ENCODE measurements at places on chromosomes 2 and 18. TPM values are rescaled to one million over a fixed set of nuclear protein-coding genes. Genes with fewer than 3 reads are reported as not detected.

Gene EHD3
- total RNA-seq, result 12.0 TPM

- H3K27ac ChIP-seq, result no peak overlapping the region
- no peaks in the 10 kb centered on the region for H3K4me1 ChIP-seq
- H3K36me3 ChIP-seq, result no peaks in the 10 kb centered on the region
- H3K4me3 ChIP-seq, result no peak overlapping the region
- H3K27me3 ChIP-seq, result no peaks in the 10 kb centered on the region
- no peak for DNase-seq
These were observed 6.0 kb downstream of the SEPTIN10 start for GRCh38 chr2:109607766-109608165.

Gene ESPNL
- total RNA-seq, result 1.3 TPM

Gene EFHD1
- total RNA-seq, result 1.5 TPM

Gene EPB41L5
- total RNA-seq, result 32.3 TPM

DNA sequence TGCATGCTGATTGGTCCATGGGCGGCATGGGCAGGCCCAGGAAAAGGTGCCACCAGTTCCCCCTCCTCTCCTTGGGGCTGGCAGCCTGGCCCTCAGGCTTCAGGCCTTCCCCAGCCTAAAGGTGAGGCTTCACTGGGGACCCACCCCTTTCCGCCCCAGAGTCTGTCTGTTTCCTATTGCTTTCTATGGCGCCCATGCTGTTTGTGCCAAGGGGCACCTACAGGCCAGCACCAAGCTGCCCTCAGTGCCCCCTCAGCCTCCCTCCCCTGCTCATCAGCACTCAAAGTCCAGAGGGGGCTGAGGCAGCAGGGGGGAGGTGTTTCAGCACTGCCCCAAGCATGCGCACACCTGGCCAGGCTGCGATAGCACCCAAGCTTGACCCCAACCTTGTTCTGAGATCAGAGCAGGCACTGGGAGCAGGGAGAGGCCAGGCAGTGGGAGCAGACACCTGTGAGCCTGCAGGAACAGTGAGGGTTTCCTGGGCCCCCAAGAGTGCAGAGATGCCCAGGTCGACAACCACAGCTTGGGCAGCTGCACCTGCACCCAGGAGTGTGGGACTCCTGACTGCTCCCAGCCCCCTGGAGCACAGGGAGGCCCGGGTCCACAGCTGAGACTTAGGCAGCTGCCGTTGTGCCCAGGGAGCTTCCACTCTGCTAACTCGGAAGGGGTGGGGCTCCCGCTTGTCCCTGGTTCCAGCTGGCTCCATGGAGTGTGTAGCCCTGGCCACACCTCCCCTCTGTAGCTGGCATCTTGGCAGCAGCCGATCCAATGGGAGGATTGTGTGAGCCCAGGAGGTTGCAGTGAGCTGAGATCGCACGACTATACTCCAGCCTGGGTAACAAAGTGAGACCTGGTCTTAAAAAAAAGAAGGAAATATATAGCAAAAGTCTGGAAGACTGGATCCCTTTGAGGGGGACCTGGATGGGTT is 69.1 kb downstream of the NCAPH start:
- H3K4me1 ChIP-seq, result peaks cover 4% of the 10 kb centered on the region
- no peak for DNase-seq
- no peak overlapping the region for H3K4me3 ChIP-seq
- no peaks in the 10 kb centered on the region for H3K36me3 ChIP-seq

GRCh38 chr18:9913151-9913525 is 678 bp upstream of the VAPA start:
- H3K4me3 ChIP-seq, result peak overlapping the region; percentile 84
- no peak for DNase-seq
- no peaks in the 10 kb centered on the region for H3K27me3 ChIP-seq

GRCh38 chr2:240250985-240251847 is 110.8 kb upstream of the OTOS start:
- no peaks in the 10 kb centered on the region for H3K36me3 ChIP-seq
- no peak for DNase-seq
- no peak overlapping the region for H3K4me3 ChIP-seq
- H3K4me1 ChIP-seq, result no peaks in the 10 kb centered on the region
- H3K27ac ChIP-seq, result no peak overlapping the region

Gene SKOR2
- 0.21 TPM for total RNA-seq

GRCh38 chr2:36329746-36330472 is 25.7 kb upstream of the CRIM1 start:
- no peak overlapping the region for H3K27ac ChIP-seq
- no peaks in the 10 kb centered on the region for H3K4me1 ChIP-seq
- no peaks in the 10 kb centered on the region for H3K36me3 ChIP-seq
- no peak overlapping the region for H3K4me3 ChIP-seq
- DNase-seq, result no peak

DNA sequence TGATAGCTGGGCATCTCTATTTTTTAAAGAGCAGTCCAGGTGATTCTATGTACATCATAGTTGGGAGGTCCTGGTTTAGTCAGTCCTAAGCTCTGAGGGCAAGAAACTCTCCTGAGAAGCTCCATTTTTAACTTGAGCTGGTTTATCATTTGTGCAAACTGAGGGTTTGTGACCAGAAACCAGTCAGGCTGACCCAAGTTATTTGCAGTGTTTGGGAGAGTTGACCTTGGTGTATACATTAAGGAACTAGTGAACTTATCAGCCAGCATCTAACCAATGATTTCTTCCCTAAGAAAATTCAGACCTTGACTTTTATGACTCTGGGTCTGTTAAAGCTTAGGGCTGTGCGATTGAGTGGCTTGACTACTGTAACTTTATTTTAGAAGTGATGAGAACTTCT is 10.6 kb upstream of the MGAT5 start:
- no peak overlapping the region for H3K27ac ChIP-seq
- H3K27me3 ChIP-seq, result no peaks in the 10 kb centered on the region
- DNase-seq, result no peak
- H3K4me3 ChIP-seq, result no peak overlapping the region

GRCh38 chr2:108621087-108621559 is 86.9 kb downstream of the LIMS1 start:
- H3K4me3 ChIP-seq, result peak overlapping the region; percentile 49
- DNase-seq, result peak; percentile 58
- peak overlapping the region; percentile 35 for H3K27ac ChIP-seq
- H3K36me3 ChIP-seq, result no peaks in the 10 kb centered on the region

All from H1 (cell line).